ENCODE measurements at places on chromosomes 1 and 21.

DNA sequence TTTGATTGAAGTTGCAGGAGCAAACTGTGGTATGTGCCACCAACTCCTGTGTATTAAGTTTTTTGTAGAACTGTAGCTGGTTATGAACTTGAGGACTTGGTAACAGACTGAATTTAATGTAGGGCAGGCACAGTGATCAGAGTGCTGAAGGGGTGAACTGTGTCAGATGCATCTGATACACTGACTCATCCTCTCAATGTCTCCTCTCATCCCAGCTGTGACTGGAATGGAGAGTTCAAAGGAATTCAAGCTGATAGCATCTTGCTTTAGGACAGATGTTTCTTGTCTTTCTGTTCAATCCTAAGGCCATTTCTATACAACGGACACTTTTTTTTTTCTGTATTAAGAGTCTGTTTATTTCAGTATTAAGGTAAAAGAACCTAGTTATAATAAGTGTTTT, 25.0 kb upstream of the GBP1 start:
- DNase-seq = no peak

- no peak for DNase-seq
Observed at GRCh38 chr1:94543893-94544635, 2.5 kb upstream of the F3 start.

- DNase-seq = no peak
Observed at GRCh38 chr1:197981561-197981960, 64.4 kb downstream of the LHX9 start.

DNA sequence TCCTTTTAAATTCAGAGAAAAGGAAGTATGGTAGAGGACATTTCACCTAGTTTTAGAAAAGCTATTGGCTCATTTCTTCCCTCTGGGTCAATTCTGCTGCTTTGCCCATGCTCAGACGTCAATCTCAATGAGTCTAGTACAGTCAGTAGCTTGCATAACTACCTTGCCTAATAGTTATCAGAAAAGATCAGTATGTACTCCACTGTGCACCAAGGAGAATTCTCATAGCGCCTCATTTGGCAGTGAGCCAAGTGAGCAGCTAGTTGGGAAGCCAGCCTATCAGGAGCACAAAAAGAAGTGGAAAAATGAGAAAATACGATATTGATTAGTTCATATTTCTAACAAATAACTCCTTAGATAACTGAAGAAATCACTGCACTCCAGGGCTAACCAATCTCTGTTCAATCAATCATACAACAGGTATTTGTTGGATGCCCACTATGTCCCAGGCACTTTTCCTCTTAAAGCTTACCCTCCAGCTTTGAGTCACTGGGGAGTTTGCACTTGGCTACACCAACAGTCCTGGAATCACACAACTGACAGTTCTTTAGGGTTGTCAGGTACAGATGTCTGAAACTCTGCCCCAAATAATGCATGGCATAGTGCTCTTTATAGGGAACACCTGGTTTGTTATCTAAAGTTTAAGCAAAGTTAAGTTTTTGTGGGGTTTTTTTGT, 50.2 kb downstream of the PRDX6 start:
- no peak for DNase-seq

Measured in hypothalamus (tissue), 51 donors.